ENCODE measurements at places on chromosomes 11 and 22.

DNA sequence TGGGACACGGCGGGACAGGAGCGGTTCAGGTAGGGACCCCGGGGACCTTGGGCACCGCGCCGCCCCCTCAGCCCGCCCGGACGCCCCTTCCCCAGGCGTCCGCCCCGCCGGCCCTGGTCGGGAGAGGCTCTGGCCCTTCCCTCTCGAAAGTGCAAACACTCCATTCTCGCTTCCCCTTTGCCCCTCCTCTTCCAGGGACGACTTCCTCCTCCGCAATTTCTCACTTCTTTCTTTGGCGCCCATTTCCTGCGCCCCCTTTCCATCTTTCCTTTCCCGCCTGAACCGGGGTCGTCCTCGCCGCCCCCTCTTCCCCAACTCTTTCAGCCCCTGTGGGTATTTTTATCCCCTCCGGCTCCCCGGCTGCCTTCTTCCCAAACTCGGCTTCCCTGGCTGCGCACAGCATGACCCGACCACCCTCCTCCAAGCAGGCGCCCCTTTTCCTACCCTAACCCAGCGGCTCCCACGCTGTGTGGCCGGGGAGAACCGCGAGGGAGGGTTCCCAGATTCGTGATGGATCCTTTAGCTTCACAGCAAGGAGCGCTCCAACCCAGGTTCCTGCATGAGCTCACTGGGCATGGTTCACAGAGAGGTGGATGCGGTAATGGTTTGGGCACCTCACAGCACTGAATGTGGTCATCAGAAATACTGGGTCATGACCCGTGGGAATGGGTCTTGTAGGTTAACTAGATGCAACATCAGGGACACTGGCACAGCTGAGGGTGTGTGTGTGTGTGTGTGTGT lies 689 bp downstream of the RAB39A start:
- DNase-seq = no peak

DNA sequence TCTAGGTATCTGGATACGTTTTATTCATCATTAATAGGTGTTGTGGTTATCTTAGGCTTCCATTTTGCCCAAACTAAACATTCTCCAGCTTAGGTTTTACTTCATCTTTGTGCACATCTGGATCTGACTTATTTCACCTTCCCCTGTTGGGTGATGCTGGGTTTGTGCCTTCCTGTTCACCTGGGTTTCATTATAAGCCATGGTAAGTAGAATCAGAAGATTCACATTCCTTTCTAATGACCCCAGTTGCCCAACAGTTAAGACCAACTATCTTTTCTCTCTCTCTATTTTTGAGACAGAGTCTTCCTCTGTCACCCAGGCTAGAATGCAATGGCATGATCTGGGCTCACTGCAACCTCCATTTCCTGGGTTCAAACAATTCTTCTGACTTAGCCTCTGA lies 44.6 kb downstream of the LMO2 start:
- DNase-seq = no peak

- DNase-seq = no peak
These were observed 175.0 kb downstream of the INSC start for GRCh38 chr11:15289723-15290122.

GRCh38 chr22:36760786-36761185 lies 15.1 kb downstream of the IFT27 start:
- no peak for DNase-seq

GRCh38 chr22:28604966-28605761 lies 74.5 kb downstream of the TTC28 start:
- no peak for DNase-seq

GRCh38 chr11:92846491-92847125 lies 122.8 kb upstream of the MTNR1B start:
- no peak for DNase-seq

GRCh38 chr22:44919691-44920090 lies 90.1 kb downstream of the PHF21B start:
- no peak for DNase-seq
